ENCODE measurements at places on chromosomes 11 and 22.
A peak's percentile ranks its signal among the peaks of the same experiment; 100 is the strongest.

- DNase-seq: no peak
These were observed 59.8 kb downstream of the SC5D start for GRCh38 chr11:121352251-121352891.

DNA sequence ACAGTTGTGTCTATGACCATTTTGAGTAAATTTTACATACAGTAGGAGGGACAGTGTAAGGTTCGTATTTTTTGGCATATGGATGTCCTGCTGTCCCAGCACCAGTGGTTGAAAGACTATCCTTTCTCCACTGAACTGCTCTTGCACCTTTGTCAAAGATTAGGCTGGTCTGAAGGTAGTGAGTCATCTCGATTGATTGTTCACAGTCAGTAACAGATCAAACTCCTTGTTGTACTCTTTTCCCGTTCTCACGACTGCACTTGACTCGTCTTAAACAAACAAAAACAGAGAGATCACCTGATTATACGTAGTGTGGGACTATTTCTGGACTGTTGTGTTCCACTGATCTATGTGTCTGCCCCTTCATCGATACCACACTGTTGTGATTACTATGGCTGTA is 77.1 kb downstream of the DGCR2 start:
- peak; percentile 46 for DNase-seq

DNA sequence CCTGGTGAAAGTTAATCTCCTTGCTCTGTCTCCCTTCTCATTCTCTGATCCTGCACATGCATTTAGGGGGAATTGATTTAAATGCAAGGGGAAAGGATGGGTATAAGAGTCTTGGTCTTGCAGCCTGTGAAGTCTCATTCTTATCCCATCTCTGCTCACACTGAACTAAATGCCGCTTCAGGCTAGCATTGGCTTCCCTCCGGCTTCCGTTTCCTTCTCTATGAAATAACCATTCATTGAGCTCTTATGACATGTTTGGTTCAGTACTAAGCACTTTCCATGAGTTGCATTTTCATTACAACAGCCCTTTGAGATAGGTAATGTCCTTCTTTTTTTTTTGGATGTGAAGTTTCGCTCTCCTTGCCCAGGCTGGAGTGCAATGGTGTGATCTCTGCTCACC is 5.6 kb downstream of the ZBTB16 start:
- DNase-seq: peak; percentile 72

DNA sequence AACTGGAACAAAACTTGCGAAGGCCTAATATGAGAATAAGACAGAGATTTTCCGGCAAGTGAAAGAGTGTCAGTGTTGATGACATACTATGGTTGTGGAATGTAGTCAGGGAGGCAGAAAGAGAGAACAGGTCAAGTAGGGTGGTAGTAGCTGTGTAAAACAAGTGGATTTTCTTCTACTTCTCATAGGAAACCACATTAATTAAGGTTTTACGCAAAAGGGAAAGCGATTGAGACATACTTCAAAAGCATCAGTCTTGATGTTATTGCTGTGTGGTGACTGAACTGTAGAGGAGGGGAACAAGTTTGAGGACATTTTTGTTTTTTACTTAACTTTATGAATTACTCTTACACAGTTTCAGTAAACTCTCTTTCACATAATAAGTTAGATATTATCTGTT is 186.0 kb upstream of the CNTN5 start:
- no peak for DNase-seq

DNA sequence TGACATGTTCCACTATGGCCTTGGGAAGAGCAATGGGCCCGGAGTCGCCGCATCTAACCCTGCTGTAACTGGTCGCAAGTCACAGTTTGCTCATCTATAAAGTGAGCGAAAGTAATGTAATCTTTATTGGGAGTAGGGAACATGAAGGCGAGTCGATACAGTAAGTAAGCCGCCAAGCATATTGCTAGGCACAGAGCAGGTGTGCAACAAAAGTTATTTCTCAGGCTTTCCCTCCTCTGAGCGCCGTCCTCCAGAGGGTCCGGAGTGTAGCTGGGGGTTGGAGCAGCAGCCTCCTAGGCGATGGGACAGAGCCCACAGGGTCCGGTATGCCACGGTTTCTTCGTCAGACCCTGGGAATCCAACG is 343 bp upstream of the SPON1 start:
- DNase-seq: no peak

DNA sequence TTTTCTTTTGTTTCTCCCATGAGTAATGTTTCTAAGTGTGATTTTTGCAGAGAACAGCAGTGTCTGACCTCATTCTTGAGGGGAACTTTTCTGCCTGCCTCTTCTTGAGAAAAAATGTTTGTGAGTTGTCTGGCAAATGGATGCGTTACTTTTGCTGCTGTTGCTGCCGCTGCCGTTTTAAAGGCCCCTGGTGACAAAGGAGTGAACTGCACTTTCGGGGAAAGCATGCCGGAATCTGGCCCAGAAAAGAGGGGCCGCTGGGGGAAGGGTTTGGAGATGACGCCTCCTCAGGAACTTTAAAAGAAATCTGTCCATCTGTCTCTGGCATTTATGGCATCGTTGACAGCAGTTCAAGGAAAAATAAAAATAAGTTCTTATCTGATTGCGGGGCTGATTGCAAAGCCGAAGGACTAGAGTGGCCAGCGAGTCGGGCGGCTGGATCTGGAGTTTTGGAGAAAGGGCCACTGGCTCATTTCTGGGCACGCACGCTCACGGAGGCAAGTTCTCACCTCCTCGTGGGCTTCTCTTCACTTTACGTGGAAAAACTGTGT is 16.5 kb downstream of the ZBTB16 start:
- peak; percentile 92 for DNase-seq

- no peak for DNase-seq
These were observed 132.1 kb upstream of the BLID start for GRCh38 chr11:122248131-122248530.

- peak; percentile 53 for DNase-seq
These were observed 13.8 kb upstream of the SSTR3 start for GRCh38 chr22:37226087-37226486.

DNA sequence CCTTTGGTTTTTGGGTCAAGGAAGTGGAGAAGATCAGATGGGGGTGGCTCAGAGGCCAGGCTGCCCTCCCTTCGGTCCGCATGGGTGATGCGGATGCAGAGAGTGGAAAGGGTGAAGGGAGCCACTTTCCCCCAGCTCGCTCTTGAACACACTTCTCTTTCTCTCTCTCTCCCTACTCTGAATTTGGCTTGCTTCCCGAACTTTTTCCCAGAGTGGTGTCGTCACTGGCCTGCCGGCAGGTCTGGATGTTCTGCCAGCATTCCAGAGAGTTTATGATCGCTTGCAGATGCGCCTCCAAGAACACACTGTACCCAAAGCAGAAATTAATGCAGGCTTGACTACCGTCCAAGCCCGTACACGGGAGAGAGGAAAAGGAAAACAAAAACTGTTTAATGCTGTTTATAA is 103.2 kb downstream of the ZBTB16 start:
- peak; percentile 94 for DNase-seq

GRCh38 chr11:44834846-44835245 is 108.1 kb downstream of the TSPAN18 start:
- no peak for DNase-seq

DNA sequence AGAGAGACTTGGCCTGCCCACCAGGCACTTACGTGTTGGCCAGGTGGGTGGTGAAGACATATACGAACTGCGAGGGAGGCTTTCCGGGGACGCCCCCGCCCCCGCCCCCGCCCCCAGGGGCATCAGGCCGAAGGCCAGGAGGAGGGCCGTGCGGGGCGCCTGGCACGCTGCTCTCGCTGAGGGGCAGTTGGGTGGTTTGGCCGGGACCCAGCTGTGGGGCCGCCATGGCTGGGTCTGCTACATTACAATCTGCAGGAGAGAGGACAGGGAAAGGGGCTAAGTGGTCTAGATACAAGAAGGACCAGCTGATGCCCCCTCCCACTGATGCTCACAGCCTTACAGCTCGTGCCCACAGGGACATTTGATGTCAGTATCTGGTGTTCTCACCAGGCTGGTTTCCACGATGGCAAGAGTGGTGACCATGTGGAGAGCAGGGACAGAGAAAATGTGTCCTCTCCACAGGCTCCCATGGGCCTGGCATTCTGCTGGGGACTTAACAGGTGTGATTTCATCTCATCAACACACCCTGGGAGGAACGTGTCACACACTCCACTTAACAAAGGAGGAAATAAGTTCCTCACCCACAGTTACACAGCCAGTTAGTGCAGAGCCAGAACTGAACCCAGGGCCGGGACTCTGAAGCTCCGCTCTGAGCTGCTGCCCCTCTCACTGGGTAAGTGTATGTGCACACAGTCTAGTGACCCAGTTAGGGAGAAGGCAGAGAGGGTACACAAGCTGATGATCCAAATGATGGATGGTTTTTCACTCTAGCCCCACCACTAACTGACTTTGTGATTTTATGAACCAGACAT is 19.7 kb downstream of the CXCR5 start:
- DNase-seq: peak; percentile 58

- DNase-seq: no peak
These were observed 65.5 kb upstream of the TTC12 start for GRCh38 chr11:113248702-113249490.

DNA sequence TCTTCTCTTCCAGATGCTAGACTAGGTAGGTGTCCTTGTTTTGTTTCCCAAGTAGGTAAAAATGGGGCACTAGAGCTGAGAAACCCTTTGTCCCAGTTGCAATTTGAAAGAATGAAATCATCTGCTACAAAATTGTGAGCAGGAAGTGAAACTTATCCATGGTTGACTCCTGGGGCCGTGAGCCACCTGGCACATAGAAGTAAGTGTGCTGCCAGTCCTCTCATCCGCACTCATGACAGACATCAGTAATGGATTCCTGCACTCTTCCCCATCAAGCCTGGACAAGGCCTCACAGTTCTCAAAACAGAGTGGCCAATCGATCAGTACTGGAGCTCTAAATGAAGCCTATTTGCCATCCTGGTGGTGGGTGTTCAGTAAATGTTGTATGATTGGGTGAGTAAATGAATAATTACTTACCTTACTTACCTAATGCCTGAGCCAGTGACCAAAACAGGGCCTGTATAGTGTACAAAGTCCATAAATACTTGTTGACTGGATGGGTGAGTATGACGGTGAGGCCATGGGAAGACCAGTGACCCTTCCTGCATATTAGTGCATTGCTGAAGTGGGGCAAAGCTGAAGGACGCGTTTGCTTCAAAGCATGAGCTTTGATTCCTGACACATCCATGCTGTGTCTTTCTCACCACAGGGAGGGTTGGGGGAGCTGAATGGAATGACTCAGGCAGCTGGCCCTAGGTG is 68.9 kb upstream of the HEPHL1 start:
- DNase-seq: no peak

DNA sequence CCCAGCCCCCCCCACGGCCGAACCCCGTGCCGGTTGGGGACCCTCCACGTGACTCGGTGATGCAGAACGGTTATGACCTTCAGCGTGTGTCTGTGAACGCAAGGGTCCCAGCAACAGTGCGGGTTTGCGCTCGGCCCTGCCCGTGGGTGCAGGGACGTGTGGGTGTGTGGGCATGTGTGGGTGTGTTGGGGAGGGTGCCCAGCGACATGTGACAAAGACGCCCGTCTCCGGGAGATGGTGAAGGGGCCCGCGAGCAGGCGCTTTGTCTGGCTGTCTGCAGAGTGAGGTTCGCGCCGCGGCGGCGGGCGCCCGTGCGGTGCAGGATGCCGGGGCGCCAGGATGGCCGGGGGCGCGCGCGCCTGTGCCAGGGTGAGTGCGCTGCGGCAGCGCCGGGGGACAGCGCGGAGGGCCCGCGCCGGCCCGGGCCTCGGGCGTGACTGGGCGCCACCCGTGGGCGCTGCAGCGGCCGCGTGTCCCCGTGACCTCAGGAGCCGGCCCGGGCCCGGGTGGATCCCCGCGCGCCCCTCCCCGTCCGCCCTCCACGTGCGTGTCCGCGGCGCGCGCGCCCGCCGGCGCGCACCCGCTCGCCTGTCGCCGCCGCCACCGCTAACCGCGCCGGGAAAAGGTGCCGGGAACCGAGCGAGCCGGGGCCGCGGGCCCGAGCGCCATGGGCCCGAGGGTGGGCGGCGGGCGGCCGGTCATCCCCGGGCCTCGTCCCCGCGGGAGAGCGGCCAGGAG is at the start of gene LRFN4:
Gene LRFN4 (plus strand): TSS at position 569 of the 738 bp plus-strand sequence. CDS start 681 bp downstream, outside the sequence.
- DNase-seq: peak; percentile 98

GRCh38 chr11:93500759-93501158 is 42.4 kb downstream of the SMCO4 start:
- DNase-seq: no peak

GRCh38 chr11:75159151-75159953 is 8.4 kb downstream of the SLCO2B1 start:
- DNase-seq: peak; percentile 87

All from osteoblast (primary cell).